ENCODE measurements at places on chromosomes 13 and 19.

- DNase-seq: no peak
Measured at GRCh38 chr19:17949956-17950309, 17.0 kb upstream of the KCNN1 start.

DNA sequence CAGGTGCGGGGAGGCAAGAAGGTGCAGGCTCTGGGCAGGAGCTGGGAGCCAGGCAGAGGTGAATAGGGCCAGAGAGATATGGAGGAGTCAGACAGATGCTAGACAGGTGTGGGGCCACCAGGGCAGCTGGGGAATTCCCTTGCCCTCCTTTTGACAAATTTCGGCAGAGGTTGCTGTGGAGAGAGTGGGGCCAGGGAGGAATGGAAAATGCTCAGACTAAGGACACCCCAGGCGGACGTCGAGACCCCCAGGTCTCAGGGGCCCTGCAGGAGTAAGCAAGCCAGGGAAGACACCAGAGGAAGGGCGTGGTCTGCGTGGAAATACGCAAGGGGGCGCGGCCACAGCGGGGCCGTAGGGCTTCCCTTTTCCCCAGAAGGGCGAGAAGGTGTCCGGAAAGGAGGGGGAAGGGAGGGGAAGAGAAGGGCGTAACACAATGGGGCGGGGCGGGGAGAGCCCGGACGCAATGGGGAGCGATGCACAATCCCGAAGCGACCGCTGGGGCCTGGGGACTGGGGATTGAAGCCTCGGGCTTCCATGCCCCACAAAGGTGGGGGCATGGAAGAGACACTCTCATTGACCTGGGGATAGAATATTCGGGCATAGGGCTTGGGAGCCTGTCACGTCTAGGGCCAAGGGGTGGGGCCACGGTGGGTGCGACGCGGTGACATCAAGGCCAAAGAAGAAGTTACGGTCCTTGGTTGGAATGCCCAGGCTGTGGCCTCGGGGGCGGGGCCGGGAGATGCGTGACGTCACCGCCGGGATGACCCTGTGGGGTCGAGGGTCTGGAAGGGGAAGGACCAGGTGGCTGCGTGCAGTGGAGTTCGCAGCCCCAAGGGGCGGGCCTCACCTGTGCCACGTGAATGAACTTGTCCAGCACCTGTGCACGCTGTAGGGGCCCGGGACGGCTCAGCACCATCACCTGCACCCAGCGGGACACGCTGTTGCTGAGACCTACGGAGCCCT is 8.2 kb downstream of the RASGRP4 start:
- no peak for DNase-seq

DNA sequence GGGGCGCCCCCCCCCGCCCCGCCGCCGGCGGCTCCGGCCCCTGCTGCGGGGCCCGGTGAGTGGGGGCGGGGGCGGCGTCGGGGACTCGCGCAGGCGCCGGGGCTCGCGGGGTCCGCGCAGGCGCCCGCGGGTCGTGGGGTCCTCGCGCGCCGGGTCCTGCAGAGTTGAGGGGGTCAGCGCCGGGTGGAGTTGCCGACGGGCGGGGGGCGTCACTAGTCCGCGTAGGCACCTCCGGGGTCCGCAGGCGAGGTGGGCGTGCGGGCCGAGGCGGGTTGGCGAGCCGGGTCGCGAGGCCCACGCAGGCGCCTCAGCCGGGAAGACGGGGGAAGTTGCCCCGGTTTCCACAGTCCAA is 365 bp downstream of the PPP6R1 start:
- no peak for DNase-seq

GRCh38 chr19:8835446-8835845 is 3.3 kb downstream of the MBD3L1 start:
- DNase-seq: no peak

DNA sequence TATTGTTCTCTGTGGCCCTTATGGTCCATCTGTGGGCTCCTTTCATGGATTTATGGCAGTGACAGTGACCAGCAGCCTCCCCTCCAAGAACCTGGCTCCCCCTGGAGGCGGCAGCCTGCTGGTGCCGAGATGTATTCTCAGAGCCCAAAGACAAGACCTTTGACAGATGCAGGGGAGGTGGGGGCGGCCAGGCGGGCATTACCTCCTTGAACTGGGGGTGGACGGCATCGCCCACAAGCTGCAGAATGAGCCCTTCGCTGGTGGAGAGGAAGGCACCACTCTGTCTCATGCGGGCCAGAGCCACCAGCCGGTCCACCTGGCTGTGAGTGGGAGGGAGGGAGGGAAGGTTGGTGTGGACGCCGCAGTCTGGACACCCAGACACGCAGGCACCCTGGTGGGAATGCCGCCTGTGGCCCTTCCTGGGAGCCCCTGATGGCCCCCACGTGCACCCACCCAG is 6.6 kb downstream of the ISOC2 start:
- DNase-seq: no peak

GRCh38 chr19:42362891-42363440 is 27.1 kb downstream of the CNFN start:
- no peak for DNase-seq

- DNase-seq: no peak
Measured at GRCh38 chr13:90108547-90108946, 1238.9 kb upstream of the MIR17HG start.

DNA sequence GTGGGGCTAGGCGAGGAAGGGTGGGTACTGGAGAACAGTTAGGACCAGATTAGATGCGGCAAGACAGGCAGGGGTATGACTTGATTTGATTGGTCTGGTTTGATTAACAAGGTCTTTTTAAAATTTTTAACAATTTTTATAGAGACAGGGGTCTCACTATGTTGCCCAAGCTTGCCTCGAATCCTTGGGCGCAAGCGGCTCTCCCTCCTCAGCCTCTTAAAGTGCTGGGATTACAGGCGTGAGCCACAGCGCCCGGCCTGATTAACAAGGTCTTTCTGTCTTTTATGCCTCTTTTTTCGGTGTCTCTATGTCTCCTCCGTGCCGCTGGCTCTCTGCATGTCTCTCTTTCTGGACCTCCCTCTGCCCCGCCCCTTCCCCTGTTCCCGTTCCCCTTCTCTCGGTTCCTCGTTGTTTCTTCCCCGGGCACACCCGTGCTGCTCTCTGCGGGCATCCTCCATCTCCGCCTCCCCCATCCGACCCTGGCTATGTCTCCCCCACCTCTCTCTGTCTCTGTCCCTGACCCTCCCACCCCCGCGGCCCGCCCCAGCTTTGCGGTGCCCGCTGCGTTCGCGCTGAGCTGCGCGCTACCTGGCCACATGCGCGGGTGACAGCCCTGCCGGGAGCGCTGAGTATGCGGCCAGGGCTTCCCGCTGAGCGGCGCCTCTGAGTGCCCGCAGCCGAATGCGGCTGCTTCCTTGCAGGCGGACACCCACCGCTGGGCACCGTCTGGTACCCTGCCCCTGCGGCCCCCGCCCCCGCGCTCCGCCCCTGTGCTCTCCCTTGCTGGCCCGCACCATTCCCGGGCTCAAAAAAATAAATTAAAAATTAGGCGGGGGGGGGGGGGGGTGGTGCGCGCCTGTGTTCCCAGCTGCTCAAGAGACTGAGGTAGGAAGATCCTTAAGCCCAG is 8.1 kb upstream of the SDHAF1 start:
- DNase-seq: no peak

DNA sequence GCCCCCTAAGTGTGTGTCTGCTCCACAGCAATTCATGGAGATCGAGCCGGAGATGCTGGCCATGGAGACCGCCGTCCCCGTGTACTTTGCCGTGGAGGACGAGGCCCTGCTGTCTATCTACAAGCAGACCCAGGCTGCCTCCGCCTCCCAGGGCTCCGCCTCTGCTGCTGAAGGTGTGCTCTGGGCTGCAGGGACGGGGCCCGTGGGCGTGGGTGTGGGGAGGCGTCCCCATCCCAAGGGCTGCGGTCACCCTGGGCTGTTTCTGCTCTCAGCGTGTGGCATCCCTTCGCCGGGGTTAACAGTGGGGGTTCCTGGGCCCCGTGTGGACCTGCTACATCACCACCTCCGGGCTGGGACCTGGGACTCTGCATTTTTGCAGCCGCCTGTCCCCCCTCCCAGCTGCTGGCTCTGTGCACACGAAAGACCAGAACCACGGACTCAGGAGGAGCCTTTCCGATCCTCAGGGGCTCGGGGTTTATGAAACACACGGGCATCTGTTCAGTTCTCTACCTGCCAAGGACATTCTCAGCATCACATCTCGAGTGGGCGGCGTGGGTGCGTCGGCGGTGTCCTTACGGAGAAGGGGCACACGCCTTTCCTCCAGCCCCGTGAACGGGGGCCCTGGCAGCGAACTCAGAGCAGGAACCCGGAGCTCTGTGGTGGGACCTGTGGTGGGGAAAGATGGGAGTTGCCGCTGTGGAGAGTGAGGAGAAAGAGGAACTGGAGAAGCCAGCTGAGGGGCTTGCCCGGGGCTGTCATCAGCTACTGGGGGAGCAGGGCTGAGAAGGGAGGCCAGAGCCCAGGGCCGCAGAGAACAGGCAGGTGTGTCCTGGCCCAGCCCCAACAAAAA is 7.8 kb downstream of the NCLN start:
- no peak for DNase-seq

DNA sequence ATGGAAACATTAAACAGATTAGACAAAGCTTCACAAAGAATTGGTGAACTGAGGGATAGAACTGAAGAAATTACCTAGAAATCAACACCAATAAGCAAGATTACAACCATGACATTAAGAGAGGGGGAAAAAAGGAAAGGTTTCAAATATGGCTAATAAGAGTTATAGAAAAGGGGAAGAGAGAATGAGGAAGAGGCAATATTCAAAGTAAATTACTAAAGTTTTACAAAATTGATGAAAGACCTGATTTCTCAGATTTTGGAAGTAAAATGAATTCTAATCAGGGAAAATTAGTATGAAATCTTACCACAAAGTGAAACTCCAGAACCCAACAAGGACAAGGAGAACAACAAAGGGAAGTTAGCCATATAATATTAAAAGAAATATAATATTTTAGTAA is 187.4 kb downstream of the NBEA start:
- no peak for DNase-seq

DNA sequence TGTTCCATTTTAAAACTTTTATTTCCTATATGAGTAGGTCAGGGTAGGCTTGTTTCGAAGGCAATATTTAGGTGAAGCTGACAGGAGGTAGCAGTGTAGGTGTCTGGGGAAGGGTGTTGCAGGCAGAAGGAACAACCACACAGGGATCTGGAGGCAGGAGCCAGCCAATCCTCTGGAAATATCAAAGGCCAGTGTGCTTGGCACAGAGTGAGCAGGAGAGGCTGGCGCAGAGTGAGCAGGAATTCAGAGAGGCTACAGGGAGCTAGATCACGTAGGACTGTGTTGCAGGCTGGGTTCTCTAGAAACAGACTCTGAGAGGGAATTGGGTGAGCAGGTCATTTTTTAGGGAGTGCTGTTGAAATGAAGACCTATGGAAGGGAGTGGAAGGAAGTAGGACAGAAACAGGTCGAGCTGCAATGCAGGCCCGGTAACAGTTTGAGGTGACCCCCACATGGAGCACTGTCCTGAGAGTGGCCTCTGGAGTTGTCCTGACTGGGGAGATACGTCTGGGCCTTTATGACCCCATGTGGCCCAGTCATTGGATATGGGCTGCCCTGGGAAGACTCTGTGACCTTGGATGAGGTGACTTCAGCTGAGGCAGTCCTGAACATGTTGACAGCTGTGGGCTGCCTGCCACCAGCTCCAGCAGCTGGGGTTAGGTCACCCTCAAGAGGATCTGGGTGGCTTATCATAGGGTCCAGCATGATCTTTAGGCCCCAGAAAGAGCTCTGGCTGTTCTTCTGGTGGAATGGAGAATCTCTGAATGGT is 51.7 kb downstream of the ERCC5 start:
- no peak for DNase-seq

- DNase-seq: no peak
Measured at GRCh38 chr13:105278943-105279381, 1256.5 kb downstream of the EFNB2 start.

DNA sequence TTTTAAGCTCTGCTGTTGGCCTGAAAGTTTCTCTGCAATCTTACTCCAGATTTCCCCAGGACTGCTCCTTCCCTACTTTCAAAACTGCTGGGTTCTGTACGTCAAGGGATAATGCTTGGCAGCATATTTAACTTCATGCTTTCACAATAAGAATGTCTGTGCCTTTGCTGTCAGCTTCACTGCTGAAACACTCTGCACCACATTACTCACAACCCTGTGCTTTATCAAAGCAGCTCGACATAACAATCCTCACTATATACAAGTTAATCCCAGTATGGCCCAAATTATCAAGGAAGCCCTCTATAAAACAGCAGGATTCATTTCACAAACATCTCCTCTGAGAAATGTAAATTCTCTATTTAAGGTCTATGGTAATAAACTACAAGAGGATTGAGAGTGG is 17.5 kb downstream of the LATS2 start:
- no peak for DNase-seq

DNA sequence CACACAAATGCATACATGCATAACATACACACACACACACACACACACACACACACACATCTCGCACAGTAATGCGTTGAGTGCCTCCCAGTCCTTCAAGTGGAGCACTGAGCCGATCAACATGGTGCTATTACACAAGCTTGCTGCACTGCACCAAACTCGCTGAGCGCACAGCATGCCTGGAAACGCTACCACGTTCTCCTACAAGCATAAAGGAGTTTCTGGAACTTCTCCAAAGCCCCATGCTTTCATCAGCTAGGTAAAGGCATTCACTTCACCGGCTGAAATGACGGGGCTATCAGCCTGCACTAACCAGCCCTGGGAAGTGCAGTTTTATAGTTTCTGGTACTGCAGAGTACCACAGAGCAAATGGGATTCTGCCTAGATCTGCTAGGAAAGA is 92.7 kb downstream of the FGF14 start:
- no peak for DNase-seq

DNA sequence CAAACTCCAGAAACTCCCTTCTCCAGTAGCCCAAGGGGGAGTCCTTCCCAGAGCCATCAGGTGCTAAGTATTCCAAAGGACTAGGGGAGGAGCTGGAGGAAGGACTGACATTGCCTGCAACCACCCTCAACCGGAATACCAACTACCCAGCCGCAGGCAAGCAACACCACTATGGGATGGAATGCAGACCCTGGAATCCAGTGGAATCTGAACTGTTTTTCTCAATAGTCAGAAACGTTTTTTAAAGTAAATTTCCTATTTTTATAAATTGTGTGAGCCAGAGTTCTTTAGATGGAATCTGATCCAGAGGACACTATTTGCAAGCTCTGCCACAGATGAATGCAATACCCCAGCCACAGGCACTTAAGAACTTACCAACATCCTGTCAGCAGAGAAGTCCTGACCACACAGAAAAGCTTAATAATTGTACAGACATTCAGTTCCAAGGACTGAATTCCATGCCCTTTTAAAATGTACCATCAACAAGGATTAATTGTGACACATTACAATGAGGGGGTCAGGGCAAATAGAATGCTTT is 92.1 kb downstream of the USP12 start:
- no peak for DNase-seq

DNA sequence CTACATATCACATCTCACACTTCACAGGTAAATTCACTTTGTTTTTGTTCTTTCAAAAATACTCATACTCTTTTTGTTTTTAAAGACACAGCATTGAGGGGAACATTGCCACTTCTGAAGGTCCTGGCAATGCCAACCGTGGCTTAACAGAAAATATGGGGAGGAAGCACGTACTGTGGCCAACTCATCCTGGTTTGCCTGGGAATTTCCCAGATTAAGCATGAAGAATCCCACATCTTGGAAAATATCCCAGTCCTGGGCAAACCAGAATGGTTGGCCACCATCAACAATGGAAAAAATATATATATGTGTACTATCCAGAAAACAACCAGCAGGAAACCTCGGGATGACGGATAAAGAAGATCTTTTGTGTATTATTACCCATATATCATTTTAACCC is 1032.2 kb upstream of the SLC10A2 start:
- no peak for DNase-seq

All from coronary artery (tissue), 2 donors.